ENCODE measurements at places on chromosomes 2 and 18. TPM values are rescaled to one million over a fixed set of nuclear protein-coding genes. Genes with fewer than 3 reads are reported as not detected.
A peak's percentile ranks its signal among the peaks of the same experiment; 100 is the strongest.

Gene M1AP
- not detected for total RNA-seq

Gene BMP10
- total RNA-seq, result not detected

DNA sequence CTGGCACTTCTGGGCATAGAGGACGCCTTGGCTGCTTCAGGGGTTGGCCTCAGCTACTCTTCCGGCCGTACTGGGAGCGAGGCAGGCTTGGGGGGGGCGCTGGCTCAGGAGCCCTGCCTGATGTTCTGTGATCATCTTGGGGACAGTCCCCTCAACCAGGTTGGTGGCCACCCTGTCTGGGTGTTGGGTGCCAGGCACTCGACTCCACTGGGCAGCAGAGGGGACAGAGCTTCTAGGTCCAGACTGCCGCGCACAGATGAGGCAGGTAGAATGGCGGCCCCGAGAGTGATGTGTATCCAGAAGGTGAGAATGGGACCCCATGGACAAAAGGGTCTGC is 84.9 kb downstream of the ASB1 start:
- DNase-seq, result no peak

- DNase-seq, result peak; percentile 45
These were observed 1.7 kb upstream of the GPR35 start for GRCh38 chr2:240623531-240624010.

Gene GRHL1
- total RNA-seq, result not detected

DNA sequence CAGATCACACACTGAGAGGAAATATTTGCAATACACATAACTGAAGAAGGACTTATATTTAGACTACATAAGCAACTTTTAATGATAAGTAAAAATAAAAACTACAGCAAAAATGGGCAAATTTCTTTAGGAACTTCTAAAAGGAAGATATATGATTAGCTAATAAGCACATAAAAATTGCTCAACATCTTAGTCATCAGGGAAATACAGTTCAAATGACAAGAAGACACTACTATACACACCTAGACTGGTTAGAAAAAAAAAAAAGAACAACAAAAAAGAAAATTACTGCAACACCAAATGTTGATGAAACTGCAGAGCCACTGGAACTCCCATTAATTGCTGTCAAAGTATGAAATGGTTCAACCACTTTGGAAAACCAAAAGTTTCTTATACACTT is 1247.5 kb upstream of the ACVR2A start:
- DNase-seq, result no peak

Gene L3MBTL4
- total RNA-seq, result 13.4 TPM

DNA sequence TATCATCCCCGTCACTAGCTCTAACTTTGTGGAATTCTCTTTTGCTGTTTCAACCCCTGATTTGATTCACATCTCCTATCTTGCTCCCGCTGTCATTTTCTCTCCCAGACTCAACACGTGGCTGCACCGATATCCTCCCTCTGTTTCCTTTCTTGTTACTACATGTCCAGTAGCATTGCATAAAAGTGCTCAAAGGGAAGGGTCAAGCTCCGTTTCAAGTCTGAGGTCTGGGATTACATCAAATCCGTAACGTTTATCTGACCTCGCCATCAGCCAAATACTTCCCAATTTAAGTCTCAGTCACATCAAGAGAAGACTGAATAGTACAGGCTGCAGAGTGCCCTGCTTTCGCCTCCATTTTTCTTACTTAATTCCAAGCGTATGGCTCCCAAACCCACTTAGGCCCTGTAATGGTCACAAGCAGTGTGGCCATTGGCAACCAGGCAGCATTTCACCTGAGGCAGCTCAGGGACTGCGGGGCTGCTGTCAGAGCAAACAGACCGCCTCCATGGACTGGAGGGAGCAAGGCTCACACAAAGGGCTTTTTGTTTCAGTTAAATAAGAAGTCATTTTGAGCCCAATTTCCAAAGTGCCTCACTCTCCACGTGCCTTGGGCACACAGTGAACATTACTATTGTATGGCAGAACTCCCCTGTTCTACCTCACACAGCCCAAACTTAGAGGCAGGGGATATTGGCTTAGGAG is 217.8 kb downstream of the BCL11A start:
- no peak for DNase-seq

- no peak for DNase-seq
These were observed 60.9 kb upstream of the MMADHC start for GRCh38 chr2:149648282-149649030.

DNA sequence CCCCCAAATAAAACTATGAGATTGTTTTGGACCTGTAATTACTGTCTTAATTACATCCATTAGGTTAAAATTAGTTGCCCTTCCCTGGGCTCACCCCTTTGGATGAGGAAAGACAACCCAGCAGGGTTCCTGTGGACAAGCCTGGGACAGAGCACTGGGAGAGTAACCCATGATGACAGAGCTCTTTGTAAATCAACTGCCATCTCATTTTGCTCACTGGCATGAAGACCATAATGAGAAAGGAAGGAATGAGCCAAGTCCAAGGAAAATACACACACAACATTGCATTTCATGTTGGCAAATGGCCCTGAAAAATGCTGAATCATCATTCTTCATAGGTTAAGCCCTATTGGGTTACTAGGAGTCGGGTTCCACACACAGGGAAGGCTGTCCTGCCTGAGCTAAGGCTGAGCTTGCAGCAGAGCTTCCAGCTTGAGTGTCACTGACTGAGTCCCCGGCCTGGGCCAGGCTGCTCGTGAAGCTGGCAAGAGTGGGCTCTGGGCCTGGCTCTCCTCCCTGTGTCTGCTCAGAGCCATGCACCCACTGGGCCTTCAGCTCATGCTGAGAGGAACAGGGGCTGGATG is 94.1 kb upstream of the ACAA2 start:
- no peak for DNase-seq

Gene PASK
- total RNA-seq, result 790 TPM

GRCh38 chr2:33602201-33602830 is 3.2 kb upstream of the FAM98A start:
- no peak for DNase-seq

GRCh38 chr18:75199327-75199726 is 9.6 kb downstream of the PTGR3 start:
- no peak for DNase-seq

- no peak for DNase-seq
These were observed 378.4 kb upstream of the HNRNPA3 start for GRCh38 chr2:176834226-176834625.

GRCh38 chr2:54240515-54241469 is 15.2 kb downstream of the TSPYL6 start:
- no peak for DNase-seq
